NCI-H510A (cell line): ENCODE measurements at places on chromosomes 11 and 22.

GRCh38 chr11:117385471-117385870 is 57.8 kb downstream of the CEP164 start:
- DNase-seq = no peak

DNA sequence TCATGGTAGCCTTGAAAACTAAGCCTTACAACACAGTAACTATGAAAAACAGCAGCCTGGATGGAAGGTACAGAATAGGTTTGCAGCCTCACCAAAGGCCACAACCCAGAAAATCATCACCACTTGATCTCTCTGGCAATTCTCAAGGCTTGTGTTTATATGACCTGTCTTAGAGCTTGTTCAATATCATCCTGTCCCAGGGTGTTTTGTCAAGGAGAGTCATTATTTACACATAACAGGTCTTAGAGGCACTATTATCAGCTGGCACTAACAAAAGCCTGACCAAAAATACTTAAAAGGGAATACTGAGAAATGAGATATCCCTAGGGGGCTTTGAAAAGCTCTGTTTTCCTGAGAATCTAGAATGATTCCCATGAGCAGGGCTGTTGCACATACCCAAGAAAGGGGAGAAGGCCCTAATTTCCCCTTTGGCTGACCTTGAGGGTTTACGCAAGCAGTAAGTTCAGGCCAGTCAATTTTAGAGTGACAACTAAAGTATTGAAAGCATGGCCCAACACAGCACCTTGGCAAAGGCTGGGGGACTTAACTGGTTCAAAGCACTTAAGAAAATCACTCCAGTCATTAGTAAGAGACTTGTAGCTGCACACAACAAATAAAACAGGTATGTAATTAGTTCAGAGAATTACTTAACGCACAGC is 7.9 kb downstream of the SC5D start:
- DNase-seq = no peak

- no peak for DNase-seq
These were observed 54.1 kb upstream of the ARHGAP20 start for GRCh38 chr11:110766316-110766715.

DNA sequence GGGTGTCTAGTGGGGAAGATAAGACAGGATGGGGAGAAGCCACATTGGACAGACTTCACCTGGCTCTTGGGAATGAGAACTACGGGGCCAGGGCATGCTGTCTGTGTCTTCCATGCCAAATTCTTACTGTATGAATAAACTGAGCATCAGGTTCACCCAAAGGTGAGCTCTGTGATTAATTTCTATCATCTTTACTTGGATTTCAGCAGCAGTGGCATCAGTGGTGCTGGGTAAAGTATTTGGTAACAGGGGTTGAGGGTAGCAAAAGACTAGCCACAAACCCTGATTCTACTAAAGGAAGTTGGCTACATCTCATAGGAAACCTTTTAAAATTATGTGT is 38.8 kb downstream of the IRAG1 start:
- DNase-seq = no peak

GRCh38 chr11:117466966-117467365 is 139.3 kb downstream of the CEP164 start:
- no peak for DNase-seq

DNA sequence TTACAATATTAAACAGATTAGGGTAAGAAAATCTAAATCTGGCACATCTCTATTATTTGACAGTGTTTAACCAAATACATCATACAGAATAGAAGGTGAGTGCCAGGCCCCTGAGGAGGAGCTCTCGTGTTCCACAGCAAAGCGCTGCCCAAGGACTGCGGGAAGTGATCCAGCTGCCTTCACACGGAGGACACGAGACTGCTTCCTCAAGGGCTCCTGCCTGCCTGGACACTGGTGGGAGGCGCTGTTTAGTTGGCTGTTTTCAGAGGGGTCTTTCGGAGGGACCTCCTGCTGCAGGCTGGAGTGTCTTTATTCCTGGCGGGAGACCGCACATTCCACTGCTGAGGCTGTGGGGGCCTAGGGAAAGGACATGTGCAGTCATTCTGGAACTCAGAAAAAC is 71.1 kb downstream of the NCAPD3 start:
- no peak for DNase-seq

DNA sequence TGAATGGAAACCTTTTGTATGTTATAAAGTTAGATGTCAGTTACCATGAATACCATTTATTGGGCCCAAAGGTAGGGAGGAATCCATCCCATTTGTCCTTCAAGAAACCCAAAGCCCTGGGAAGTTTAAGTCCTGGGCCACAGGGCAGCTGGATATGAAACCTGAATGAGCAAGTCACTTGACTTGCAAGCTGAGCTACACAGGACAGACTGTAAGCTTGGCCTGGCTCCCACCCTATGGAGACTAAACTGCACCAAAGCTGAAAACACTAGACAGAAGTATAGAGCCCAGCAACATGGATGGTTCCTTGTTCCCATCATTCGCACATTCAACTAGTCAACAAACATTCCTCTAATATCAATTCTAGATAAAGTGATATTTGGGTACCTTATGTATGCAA is 71.3 kb downstream of the KCNC1 start:
- DNase-seq = no peak

DNA sequence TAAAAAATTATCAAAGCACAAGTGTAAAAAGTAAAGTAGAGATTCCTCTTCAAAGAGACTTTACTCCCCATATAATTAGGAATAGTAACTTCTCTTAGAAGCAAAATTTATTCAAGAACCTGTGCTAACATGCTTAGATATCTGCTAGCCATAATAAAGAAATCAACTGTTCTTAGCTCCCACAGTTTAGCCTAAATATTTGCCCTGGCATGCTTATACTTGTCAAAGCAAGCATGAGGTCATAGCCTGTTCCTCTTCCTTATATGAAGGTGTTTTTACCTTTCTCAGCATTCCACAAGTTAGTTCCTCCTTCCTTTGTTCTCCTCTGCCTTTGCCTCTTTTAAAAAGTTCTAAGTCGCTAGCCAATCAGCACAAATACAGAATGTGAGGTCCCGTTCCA is 30.3 kb downstream of the RIC3 start:
- DNase-seq = no peak

- DNase-seq = no peak
These were observed 3.0 kb downstream of the RAB39A start for GRCh38 chr11:107931206-107931605.

DNA sequence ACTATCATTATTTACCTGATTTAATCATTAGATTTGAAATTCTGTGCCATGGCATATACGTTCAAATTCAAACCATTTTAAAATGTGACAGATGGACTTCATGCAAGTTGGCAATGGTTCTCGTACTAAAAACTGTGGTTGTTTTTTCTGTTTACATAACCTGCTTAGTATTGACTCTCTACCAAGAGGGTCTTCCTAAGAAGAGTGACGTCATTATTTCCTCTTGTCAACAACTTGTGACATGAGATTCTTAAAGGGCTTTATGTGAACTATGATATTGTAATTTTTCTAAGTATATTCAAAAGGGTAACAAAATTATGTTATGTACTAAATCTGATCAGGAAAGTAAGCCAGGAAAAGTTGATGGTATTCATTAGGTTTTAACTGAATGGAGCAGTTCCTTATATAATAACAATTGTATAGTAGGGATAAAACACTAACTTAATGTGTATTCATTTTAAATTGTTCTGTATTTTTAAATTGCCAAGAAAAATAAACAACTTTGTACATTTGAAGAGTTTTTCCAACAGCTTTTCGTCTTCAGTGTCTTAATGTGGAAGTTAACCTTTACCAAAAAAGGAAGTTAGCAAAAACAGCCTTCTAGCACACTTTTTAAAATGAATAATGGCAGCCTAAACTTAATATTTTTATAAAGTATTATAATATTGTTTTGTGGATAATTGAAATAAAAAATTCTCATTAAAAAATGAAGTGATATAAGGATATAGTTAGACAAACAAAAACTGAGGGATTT is 87.0 kb downstream of the GRK3 start:
- DNase-seq = no peak

GRCh38 chr11:27557226-27557625 is 50.7 kb upstream of the LIN7C start:
- DNase-seq = no peak

DNA sequence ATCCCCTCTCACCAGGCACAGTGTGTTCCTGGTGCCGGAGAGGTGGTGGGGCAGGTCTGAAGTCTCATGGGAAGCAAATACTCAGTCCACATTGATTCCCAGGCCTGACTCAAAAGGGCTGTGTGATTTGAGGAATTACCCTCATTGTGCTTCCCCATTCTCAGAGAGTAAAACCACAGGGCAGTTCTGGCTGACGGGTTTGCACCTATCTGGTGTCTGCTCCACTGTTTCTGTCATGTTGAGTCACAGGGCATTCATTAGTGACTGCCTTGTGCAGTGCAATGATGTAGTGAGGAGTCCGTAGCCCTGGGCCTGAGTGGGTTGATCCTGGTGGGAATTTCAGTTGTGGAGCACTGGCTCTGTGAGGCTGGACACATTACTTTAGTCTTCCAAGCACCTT is 85.2 kb upstream of the ARHGAP20 start:
- no peak for DNase-seq

DNA sequence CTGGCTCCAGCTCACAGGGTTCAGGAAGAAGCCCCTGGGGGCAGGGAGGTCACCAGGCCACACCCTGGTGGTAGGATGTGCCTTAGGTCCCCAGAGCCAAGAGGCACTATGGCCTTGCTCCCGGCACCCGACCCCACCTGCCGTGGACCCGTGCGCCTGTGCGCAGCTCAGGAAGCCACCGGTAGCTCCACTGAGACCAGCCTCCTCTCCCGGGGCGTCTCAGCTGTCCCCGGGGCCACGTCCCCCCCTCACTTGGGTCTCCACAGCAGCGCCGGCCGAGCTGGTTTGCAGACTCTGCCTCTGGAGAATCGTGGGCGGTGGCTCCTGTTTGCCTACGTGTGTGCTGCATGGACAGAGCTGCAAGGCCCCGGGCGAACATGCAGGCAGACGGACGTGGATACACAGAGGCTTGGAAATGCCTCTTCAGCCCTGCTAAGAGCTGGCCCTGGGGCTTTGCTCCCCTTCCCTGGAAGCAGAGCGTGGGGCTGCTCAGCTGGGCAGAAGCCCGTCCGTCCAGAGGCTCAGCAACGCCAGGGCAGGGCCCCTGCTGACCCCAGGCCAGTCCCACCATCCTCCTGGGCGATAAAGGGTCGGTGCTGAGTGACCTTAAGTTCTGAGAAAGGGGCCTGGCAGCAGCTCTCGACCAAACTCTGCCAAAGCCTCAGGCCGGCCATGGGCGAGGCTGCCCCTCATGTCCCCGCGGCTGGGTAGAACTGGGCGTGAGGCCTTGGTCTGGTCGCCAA is 15.3 kb upstream of the MUC5B start:
- no peak for DNase-seq

DNA sequence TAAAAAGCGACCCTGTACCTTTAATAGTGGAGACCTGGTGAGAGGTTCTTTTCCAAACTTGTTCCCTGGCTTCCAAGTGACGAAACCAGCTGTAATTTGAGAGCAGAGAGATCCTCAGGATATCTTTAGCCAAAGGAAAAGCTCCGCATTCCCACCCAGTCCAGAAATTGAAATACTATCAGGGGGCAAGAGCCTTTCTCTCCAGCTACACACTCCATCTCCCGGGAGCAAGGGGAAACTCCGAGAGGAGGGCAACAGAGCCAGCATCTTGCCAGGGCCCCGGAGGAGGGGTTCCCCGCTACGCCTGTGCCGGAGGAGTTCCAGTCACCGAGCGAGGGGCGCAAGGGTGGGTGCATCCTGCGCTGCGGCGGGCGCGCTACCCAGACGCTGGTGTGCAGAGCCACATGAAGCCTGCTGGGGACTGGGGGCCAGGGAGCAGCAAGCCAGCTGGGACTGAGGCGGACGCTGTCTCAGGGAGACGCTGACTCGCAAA is at the start of gene FIBIN:
Gene FIBIN, plus strand, starts transcription at position 148 of the 493 bp plus-strand sequence. CDS start 415 bp downstream, outside the sequence.
- no peak for DNase-seq

DNA sequence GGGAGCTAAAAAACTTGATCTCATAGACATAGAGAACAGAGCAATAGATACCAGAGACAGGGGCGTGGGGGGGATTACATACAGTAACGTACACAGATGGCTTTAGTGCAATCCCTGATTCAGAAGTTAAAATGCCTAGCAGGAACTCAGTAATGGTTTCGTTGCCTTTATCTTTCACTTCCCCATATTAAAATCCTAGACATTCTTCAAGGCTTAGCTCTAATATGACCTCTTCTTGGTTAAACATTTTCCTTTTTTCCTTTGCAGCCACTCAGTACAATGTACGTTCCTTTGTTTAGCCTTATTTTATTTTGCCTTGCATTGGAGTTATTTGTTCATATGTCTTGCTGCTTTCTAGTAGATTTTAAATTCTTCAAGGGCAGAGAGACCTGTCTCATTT is 104.9 kb downstream of the C11orf87 start:
- no peak for DNase-seq

- DNase-seq = no peak
These were observed 147.0 kb downstream of the APOL5 start for GRCh38 chr22:35864545-35865165.

DNA sequence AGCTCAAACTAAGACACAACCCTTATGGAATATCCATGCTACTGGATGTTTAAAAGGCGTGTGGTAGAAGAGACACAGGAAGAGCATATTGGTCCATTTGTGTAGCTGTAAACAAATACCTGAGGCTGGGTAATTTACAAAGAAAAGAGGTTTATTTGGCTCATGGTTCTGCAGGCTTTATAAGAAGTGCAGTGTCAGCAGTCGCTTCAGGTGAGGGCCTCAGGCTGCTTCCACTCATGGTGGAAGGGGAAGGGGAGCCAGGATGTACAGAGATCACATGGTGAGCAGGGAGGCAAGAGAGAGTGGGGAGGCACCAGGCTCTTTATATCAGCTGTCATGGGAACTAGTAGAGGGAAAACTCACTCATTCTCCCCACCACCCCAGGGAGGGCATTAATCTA is 31.8 kb upstream of the CSNK2A3 start:
- no peak for DNase-seq

DNA sequence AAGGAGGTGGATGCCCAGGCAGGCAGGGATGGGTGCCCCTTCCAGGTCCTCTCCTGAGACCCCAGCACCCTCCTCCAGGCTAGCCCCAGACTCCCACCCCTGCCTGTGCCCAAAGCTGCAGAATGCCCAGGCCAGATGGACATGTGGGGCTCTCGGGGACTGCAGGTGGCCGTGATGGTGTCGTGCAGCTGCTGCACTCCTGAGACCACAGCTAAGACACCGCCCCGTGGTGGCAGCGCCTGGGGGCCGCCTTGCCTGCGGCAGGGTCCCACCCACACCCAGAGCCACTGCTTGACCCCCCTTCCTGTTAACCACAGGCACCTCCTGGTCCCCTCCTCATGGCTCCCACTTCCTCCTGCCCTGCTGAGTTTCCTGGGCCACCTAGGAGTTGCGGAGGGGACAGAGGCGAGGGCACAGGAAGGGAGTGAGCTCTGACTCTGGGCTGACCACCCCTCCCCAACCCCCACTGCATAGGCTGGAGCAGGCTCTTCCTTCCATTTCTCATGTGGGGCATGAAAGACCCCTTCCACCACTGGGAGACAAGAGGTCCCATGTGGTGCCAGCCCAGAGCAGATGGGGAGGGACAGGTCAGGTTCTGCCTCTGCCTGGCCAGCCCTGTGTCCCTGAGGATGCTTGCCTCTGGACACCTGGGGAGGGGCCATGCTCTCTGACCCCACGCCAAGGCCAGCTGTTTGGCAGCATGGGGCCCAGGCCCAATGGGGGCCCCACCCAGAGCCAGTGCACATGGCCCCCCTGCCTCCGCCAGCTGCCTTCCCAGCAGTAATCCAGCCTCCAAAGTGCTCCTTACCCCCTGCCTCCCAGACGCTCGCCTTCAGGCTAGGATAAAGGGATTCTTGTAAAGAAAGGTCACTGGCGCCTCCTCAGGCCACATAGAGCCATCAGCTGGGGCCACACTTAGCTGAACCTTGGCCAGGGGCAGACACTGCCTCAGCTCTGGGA is 29.3 kb downstream of the OSBPL5 start:
- no peak for DNase-seq

GRCh38 chr11:121221496-121222200 is 70.9 kb upstream of the SC5D start:
- DNase-seq = no peak

- DNase-seq = no peak
These were observed 341.9 kb upstream of the B3GAT1 start for GRCh38 chr11:134753771-134754520.
